AG04450 (cell line): ENCODE measurements at places on chromosomes 4 and X.

GRCh38 chr4:151783867-151784266 lies 23.1 kb upstream of the GATB start:
- no peak for DNase-seq

DNA sequence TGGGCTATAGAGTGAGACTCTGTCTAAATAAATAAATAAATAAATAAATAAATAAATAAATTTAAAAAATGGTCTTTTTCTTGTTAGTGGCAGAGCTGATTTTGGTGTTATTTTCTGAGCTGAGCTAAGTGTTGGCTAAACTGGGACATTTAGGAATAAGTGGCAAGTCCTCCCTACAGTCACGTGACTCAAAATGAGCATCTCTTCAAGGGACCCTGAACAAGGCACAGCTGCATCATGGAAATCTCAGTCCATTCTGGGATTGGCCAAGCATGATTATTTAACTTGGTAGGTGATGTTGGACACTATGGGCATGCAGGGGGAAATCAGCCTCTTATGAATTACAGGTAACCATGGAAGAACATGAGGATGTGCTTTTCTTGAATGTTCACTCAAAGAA lies 42.0 kb downstream of the HAND2 start:
- no peak for DNase-seq

- DNase-seq: no peak
These were observed 817.2 kb downstream of the GLUD2 start for GRCh38 chrX:121864561-121864960.

DNA sequence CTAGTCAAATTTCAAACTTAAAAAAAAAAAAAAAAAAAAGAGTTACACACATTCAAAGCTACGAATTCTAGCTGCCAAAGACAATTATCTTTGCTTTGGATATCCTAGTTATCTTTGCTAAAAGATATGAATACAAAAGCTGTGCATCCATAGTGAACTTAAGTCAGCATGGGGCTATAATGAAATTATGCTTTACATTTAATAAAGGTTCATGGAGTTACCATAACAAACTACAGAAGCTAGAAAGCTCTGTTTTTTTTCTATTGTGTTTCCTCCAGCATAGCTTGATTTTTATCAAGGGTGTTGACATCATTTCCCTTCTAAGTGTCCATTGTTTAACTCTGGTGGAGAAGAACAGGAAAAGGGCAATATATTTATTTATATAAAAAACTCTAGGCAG lies 234.1 kb downstream of the ANKRD50 start:
- no peak for DNase-seq

DNA sequence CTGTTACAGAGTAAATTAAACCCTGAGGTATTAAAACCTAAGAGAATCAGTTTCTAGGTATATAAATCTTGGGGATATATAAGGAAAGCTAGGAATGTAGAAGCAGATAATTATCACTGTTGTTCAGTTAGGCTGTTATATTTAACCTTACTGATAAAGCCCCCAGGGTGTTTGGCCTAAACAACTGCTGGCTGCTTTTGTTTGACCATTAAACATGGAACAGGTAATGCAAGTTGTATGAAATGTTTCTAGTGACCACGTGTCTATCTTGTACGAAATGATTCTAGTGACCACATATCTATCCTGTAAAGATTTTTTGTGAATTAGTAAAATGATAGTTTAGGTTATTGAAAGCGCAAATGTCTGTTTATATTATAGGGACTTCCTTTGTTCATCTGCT lies 52.6 kb downstream of the SGMS2 start:
- no peak for DNase-seq

DNA sequence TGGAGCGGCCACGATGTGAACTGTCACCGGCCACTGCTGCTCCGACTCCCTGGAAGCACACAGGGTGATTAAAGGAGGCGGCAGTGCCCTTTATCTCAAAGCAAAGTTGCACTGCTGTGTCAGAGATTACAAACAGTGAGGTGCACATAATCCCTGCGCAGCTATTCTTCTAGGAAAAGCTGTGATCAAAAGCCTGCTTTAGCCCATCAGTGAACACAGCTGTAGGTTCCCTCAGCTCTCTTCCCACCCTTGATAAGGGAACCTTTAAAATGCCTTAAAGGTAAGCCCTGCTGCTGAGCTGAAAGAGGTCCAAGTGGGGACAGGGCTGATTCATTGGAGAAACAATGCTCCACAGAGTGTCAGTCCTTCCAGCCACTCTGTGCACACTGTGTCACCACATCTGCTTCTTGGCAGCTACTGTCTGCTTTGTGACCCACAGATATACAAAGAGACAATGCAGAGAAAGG lies 127.6 kb downstream of the EIF4E start:
- DNase-seq: no peak

DNA sequence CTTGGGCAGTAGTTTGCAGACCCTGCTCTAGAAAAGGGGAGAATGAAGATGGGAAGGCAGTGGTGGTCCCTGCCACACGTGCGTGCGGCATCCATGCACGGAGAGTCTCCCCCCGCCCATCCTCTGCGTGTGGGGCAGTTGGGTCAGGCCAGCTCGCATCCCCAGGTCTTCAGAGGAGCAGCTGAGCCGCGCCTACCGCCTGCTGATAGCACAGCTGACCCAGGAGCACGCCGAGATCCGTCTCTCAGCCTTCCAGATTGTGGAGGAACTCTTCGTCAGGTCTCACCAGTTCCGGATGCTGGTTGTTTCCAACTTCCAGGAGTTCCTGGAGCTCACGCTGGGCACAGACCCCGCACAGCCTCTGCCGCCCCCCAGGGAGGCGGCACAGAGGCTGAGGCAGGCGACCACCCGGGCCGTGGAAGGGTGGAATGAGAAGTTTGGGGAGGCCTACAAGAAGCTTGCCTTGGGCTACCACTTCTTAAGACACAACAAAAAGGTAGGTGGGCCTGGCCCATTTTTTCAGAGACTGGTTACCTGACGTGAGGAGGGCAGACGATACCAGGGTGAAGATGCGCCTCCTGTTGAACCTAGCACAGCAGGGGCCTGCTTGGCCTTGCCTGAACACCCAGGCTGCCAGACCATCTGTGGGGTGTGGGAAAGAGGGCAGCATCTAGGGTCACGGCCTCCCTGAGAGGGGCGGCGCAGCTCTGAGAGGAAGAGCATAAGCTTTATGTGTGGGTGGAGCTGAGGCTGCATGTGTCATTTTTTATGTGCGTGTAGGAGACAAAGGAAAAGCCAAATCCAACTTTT lies 2.6 kb downstream of the UVSSA start:
- no peak for DNase-seq

DNA sequence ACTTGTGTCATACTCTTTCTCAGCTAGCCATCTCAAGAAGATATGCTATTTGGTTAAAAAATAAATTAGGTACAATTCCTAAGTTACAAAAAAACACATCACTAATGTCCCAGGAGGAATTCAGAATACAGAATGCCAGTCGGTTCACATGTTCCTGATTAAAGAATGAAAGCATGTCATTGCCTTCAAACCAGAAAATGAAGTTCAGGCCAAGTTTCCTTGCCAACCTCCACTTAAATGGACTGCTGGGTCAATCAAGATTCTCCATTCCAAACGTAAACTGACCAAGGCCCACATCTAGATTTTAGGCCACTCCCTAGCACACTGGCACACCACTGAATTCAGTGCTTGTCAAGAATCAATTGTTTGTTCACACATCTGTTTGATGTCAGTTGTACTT lies 6.5 kb downstream of the PIGA start:
- DNase-seq: no peak

- no peak for DNase-seq
These were observed 1047.7 kb downstream of the STIM2 start for GRCh38 chr4:27908356-27908755.

- DNase-seq: no peak
These were observed 104.5 kb upstream of the MAOA start for GRCh38 chrX:43551590-43551989.

GRCh38 chr4:138297743-138298405 lies 55.7 kb upstream of the SLC7A11 start:
- no peak for DNase-seq

DNA sequence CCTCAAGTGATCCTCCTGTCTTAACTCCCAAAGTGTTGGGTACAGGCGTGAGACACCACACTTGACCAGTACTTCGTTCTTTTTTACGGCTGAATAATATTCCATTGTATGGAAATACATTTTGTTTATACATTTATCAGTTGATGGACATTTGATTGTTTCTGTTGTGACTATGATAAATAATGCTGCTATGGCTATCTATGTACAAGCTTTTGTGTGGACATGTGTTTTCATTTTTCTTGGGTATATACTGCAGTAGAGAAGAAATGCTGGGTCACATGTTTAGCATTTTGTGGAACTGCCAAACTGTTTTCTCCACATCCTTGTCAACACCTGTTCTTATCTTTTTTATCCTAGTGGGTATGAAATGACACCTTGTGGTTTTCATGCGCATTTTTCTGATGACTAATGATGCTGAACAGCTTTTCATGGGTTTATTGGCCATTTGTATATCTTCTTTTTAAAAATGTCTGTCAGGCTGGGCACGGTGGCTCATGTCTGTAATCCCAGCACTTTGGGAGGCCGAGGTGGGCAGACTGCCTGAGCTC lies 37.3 kb downstream of the SAT1 start:
- no peak for DNase-seq

- no peak for DNase-seq
These were observed 37.5 kb upstream of the EDA2R start for GRCh38 chrX:66676413-66676812.

- no peak for DNase-seq
These were observed 44.9 kb upstream of the SLC2A9 start for GRCh38 chr4:10066206-10066605.

DNA sequence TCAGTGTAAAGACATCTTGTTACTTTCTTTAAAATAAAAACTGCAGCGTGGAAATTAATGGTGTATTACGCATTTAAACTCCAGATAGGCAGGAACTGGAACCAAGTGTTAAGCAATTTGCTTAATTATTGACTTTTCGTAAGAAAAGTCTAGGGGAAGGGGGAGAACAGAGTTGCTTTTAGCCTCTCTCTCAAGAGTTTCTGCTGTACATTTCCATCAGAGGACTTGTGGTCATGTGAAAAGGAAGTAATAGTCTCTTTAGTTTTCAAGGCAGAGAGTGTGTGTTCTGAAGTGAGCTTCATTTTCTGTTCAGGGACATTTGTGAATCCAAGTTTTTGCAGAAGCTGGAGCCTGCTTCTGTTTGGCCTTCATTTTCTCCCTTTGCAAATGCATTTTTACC lies 127.2 kb downstream of the UBE2K start:
- DNase-seq: no peak

GRCh38 chrX:21645886-21646285 lies 12.2 kb downstream of the KLHL34 start:
- DNase-seq: no peak

DNA sequence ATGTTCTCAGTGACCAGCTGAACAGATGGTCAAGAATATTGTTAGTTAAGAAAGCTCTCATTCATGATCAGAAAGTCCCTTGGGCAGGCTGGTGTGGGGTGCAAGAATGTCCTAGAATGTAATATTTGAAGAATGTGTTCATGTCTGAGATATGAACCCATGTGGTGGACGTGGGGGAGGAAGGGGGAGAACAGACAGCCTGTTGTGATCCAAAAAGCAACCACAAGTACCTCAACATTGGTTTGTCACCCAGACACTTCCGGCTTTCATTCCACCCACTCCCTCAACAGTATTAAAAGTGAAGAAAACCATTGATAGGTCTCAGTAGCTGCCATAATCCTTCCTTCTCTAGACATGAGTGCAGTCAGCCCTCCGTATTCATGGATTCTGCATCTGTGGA lies 82.2 kb downstream of the MAML3 start:
- no peak for DNase-seq

GRCh38 chr4:148207068-148207467 lies 235.1 kb downstream of the NR3C2 start:
- DNase-seq: no peak

GRCh38 chr4:68337004-68337403 lies 12.9 kb downstream of the YTHDC1 start:
- DNase-seq: no peak

DNA sequence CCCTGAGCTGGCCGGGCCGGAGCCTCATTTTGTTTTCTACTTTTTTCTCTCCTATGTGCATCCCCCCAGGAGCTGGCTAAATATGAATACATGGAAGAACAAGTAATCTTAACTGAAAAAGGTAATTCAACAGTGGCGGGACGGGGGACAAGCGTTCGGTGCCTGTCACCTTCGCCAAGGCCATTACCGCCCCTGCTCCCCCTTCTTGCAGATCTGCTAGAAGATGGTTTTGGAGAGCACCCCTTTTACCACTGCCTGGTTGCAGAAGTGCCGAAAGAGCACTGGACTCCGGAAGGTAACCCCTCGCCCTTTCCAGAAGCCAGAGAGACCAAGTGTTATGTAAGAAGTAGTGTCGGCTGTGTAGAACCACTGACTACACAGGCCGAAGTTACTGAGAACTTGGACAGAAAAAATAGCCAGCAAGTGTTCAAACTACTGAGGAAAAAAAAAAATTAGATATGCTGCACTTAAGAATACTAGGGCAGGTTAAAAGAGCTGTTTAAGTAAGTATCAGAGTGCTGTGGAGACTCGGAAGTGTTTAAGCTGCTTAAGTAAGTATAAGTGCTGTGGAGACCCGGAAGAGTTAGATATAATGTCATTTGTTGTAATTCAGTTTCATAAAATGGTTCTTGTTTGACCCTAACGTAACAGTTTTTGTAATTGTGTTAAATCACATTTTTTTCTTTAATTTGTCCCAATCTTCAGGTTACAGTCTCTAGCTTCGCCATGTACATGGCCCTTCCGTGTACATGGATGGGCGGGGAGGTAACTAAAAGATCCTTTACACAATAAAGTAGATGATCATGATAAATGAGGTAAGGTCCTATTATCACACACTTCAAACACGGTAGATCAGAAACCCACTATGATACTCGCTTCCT lies 856 bp downstream of the SAT1 start:
- no peak for DNase-seq

DNA sequence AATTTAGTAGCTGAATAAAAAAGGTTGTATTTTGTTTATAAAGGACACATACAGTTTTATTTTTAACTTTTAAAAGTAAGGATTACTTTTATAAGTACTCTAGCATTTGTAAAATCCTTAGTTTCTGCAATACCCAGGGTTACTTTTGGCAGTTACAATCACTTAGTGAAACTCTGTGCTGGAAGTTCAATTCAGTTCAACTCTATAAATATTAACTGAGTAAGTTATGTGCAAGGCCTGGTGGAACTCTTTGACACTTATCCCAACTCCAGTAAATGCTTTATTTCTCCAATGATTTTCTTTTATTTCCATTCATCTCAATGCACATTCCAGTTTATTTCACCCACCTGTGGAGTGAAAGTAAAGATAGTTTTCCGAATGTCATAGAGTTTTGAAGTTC lies 63.3 kb upstream of the HDAC8 start:
- no peak for DNase-seq

DNA sequence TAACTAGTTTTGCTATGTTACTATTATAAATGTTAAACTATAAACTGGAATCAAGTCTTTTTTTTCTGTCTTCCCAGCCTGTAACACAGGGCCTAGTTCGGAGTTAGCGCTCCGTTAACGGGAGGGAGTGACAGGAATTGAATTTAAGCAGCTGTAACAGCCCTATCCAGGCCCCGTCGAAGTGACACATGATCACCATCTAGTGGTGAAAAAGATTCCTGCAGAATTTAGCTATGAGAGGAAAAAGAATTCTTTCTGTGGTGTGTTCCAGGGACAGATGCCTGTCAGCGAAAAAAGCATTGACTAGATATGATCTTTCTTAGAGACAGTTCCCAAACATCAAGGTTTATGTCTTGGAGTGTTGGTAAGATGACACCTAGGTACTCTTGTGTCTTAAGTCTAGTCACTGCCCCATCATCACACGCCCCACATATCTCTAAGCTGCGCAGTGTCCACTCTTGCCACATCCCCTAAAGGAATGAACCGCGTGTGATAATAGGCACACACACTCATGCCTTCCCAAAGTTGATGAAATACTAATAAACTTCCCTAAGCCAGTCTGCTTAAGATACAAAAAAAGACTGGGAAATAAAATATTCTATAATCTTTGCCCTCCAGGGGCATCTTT lies 2.1 kb downstream of the GAB3 start:
- DNase-seq: no peak
